Epithelial cell of esophagus (primary cell): ENCODE measurements at places on chromosomes 7 and 10.
A peak's percentile ranks its signal among the peaks of the same experiment; 100 is the strongest.

- DNase-seq: no peak
These were observed 191.8 kb downstream of the TRIL start for GRCh38 chr7:28766359-28766758.

- DNase-seq: peak; percentile 99
These were observed 26.8 kb downstream of the VOPP1 start for GRCh38 chr7:55545496-55545895.

- DNase-seq: no peak
These were observed 22.0 kb upstream of the PDGFA start for GRCh38 chr7:541661-542060.

DNA sequence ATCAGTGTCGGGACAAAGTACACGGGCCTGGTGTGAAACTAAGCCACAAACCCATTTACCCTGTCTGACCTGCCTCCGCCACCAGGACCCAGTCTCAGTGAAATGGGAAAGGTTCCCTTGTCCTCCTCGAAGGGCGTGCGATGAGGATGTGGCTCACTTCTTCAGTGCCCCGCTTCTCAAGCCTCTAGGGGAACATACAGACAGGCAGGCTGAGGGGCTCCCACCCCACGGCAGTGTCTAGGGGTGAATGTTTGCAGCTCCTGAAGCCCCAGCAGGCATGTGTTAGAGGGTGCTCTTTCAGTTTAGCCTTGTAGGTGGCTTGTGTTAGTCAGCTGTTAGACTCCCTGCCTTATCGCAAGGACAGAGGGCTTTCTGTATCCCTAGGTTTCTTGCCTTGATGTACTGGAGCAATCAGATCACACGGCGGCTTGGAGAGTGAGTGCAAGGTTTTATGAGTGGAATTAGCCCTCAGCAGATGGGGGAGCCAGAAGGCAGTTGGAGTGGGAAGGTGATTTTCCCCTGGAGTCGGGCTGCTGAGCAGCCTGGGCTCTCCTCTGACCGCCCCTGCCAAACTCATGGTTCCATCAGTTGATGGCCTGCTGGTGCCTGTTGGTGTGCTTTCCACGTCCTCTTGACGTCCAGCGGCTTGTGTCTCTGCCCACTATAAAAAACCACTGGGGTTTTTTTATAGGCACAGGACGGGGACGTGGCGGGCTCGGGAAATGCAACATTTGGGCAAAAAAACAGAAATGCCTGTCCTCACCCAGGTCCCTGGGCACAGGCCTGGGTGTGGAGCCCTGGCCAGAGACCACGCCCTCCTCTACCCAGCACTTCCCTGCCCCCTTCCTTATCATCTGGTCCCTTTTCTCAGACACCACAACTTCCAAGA is 759 bp downstream of the NUDT1 start:
- DNase-seq: no peak

- no peak for DNase-seq
These were observed 241.9 kb downstream of the PLXDC2 start for GRCh38 chr10:20058135-20058534.

DNA sequence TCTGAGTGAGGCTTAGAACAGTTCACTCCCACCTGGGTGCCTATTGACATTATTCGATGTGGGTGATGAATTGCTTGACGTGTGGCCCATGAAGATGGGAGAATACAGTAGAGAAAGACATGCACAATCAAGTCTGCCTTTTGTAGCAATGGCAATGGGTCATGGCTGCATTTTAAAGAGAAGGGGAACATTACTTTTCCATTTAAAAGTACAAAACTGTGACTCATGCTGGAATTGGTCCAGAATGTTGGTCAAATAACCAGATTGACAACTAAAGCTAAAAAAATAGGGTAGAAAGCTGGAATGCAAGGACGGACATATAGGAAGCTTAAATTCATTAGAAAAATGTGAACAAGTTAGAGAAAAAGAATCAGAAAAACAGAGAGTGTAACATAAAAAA is 104.1 kb upstream of the SLC25A13 start:
- peak; percentile 67 for DNase-seq

DNA sequence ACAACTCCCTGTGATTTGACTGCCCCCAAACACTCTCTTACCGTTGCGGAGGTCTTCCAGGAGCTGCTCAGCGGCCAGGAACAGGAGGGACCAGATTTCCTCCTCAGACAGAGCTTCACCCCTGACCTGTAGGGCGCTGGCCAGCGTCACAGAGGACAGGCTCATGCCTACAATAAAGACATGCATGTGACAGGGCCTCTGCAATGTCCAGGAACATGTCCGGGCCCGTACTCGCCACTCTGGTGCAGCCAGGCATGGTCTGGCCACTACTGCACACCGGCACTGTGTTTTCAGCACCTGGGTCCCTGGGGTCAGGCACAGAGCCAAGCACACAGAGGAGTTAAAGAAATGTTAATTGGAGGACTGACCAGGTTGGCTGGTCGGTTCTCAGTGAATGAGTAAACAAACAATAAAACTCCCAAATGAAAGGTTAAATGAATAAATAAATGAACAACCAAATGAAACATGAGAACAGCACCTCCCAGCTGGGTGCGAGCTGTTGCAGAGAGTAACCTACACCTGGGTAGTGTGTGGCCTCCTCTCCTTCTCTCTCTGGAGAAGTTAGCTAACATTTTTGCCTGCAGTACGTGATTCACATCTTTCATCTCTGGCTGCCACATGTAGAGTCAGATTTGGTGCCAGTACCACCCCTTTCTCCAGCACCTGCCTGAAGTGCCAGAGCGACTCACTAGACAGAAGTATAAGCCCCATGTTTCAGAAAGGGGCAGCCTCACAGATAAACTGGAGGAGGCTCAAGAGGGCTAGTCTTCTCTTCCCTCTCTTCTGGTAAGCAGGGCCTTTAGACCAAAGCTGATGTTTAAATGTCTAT is 22.8 kb downstream of the FRMPD2 start:
- DNase-seq: peak; percentile 82

DNA sequence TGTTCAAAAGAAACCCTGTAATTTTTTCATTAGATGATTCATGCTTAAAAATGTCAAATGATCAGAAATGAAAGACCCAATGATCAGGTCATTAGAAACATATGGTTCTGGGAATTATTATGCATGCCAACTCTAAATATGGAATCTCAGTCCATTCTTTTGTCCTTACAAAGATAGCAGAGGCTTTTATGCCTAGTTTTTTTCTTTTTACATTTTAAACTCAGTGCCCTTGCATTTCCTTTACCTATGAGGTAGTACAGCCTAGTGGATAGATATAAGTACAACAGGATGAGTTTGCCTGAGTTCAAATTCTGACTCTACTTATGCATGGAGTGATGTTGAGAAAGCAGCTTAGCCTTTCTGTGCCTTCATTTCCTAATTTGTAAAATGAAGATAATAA is 392.9 kb downstream of the SUGCT start:
- DNase-seq: no peak

DNA sequence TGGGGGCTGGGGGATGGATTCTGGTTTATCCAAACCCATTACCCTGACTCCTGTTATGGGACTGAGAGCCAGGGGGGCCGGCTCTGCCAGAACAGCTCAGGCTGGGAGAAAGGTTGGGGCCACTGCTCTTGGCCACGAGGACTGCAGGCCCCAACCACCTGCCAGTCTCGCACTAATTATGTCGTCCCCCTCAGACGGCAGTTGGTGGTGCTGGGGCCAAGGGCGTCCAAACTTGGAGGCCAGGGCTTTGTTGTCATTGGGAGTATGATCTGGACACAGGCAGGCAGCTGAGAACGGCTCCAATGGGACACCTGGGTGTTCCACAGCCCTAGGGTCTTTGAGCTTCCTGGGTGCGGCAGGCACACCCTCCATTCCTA is 34.7 kb downstream of the DRGX start:
- no peak for DNase-seq

GRCh38 chr7:2014391-2015241 is 218.1 kb downstream of the MAD1L1 start:
- peak; percentile 53 for DNase-seq

GRCh38 chr7:930975-931758 is 23.3 kb downstream of the ADAP1 start:
- no peak for DNase-seq

- DNase-seq: peak; percentile 70
These were observed 33.1 kb downstream of the SMC3 start for GRCh38 chr10:110600487-110601101.

DNA sequence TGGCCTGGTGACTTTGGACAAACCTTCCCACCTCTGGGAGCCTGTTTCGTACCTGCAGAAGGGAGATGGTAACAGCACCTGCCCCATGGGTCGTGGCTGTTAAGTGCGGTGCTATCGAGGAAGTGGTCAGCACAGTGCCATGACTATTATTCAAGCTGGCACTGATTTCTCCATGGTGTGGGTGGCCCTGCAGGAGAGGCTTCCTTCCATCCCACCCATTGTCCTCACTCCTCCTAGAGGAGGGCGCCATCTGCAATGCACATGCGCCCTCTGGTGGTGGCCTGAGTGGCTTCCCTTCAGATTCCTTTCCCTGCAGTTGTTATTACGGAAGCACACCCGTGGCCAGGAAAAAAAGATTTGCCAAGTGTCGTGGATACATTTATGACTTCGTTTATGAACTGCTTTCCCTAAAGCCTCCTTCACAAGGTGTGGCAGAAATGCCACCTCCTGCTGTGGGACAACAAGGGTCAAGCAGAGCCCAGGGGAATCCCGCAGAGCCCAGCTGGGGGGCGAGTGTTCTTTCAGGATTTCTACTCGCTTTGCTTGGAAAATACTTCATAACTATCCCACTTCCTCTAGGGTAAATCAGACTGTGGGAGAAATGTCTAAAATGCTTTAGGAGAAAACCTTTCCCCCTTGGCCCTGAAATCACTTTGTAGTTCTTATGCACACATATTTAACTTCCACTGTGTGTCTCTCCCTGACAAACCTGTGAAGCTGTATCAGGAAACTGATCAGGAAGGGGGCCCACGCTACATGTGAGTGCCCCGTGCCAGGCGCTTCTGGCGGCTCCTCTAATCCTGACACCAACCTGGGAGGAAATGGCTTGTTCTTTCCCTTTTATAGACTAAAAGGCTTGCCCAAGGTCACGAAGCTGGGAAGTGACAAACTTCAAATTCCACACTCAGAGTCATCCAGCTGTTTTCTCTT is 98.0 kb upstream of the ANLN start:
- peak; percentile 80 for DNase-seq

- DNase-seq: no peak
These were observed 10.4 kb downstream of the LAT2 start for GRCh38 chr7:74220229-74220628.

DNA sequence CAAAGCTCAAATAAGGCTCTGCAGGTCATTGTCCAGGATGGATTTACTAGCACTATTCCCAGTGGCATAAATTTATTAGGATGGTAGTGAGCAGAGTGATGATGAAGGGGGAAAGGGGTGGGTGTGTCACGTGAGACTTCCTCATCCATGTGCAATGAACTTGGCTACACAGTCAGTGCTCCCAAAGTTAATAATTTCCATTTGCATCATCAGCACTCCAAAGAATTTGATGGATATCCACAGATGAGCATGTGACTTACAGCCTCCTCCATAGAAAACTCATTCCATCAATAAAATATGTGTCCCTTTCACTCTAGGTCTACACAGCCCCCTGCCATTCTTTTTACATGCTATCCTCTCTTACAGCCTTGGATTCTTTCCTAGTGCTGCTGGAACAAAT is 142.6 kb upstream of the PLPP4 start:
- no peak for DNase-seq

GRCh38 chr10:58817201-58817846 is 304.7 kb downstream of the BICC1 start:
- DNase-seq: no peak

- peak; percentile 36 for DNase-seq
These were observed 126.8 kb upstream of the ODAD2 start for GRCh38 chr10:28125701-28126100.

DNA sequence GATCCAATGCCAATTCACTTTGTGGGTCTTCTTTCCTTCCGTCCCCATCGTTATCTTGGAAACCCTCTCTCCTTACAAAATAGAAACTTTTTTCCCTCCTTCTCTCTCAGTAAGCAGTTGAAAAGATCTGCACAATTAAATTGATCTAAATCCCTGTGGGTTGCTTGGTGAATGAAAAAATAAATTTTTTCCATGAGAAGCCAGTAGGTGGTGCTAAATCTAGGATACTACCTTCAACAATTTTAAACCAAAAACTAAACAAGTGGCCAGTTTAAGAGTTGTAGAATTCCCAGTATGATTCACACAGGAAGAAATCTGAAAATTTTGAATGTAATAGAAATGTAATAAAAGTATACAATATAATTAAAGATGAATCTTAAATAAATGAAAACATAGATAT is 990.3 kb upstream of the ZNF722 start:
- DNase-seq: no peak

DNA sequence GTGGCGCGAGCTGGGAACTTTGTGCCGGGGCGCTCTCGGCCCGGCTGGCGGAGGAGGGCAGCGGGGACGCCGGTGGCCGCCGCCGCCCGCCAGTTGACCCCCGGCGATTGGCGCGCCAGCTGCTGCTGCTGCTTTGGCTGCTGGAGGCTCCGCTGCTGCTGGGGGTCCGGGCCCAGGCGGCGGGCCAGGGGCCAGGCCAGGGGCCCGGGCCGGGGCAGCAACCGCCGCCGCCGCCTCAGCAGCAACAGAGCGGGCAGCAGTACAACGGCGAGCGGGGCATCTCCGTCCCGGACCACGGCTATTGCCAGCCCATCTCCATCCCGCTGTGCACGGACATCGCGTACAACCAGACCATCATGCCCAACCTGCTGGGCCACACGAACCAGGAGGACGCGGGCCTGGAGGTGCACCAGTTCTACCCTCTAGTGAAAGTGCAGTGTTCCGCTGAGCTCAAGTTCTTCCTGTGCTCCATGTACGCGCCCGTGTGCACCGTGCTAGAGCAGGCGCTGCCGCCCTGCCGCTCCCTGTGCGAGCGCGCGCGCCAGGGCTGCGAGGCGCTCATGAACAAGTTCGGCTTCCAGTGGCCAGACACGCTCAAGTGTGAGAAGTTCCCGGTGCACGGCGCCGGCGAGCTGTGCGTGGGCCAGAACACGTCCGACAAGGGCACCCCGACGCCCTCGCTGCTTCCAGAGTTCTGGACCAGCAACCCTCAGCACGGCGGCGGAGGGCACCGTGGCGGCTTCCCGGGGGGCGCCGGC is 870 bp downstream of the FZD1 start:
- DNase-seq: peak; percentile 85

DNA sequence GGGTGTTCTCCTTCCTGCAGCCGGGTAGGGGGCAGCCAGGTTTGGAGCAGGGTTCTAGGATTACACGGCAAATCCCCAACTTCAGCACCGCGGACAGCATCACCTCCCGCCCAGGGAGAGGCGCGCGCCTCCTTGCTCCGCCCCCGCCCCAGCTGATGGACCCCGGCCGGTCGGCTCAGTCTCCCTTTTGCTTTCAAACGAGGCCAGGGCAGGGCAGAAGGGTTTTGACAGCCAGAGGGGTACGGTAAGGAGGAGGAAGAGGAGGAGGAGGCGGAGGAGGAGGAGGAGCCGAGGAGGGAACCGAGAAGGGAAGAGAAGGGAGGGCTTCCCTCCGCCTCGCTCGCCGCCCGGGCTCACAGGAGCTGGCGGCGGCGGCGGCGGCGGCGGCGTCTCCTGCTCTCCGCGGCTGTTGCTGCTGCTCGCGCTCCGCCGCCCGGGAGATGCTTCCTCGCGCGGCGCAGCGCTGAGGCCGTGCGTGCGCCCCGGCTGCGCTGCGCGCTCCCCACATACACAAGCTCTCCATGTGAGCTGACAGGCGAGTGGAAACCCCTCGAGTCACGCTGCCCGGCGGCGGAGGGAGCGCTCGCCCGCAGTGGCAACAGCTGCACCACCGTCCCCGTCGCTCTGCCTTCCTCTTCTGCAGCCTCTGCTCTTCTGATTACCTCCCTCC is 615 bp upstream of the CNTNAP2 start:
- peak; percentile 53 for DNase-seq
